Amniotic stem cell (primary cell): ENCODE measurements at places on chromosomes 2 and 18.

GRCh38 chr2:104434966-104435365 is 418.9 kb upstream of the POU3F3 start:
- DNase-seq, result no peak

DNA sequence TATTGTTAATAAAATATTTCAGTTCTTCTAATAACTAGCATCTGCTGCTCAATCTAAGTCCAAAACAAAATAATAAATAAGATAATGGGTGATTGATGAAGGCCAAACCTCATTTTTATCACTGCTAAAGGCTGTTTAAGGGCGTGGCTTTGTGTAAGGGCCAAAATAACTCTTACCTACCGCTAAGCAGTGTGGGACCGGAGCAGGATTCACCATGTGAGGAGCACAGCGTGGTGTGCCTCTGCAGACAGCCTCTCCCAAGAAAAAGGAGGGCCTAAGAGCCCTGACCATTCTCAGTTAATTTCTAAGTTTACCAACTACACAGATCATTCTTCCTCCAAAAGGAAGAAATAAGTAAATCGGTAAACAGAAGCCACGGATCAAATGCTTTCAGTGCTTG is 353.7 kb downstream of the ARL6IP6 start:
- DNase-seq, result no peak

GRCh38 chr18:28163201-28163775 is 13.6 kb downstream of the CDH2 start:
- no peak for DNase-seq

- DNase-seq, result no peak
Observed at GRCh38 chr2:171512683-171513195, 9.5 kb upstream of the CYBRD1 start.

- DNase-seq, result no peak
Observed at GRCh38 chr2:213733893-213734292, 449.6 kb downstream of the SPAG16 start.

- no peak for DNase-seq
Observed at GRCh38 chr2:198008230-198008629, 203.8 kb downstream of the PLCL1 start.

- DNase-seq, result no peak
Observed at GRCh38 chr2:127332335-127332734, 38.4 kb upstream of the ERCC3 start.

DNA sequence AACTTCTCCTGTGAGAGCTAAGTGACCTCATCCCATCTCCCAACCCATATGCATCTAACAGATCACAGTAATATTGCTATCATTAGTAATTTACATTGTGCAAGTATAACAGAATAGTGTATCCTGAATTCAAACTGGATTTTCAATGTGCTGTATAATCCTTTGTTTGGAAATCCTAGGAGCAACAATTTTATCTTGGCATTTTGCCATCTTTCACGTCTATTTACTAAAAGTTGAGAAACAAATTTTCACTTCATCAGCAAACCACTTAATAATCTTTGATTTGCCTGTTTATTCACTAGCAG is 3.8 kb downstream of the HNRNPLL start:
- DNase-seq, result no peak

GRCh38 chr2:228675646-228676045 is 494.2 kb upstream of the SPHKAP start:
- DNase-seq, result no peak

GRCh38 chr2:127810619-127811396 is at the start of gene WDR33:
Gene WDR33 (minus strand): TSS chr2:127811171. CDS start chr2:127770981, 40,190 bp downstream.
- DNase-seq, result peak; percentile 68

- no peak for DNase-seq
Observed at GRCh38 chr2:85275984-85276540, 51.7 kb downstream of the TGOLN2 start.

GRCh38 chr18:72848503-72849237 is 19.1 kb downstream of the NETO1 start:
- no peak for DNase-seq

- no peak for DNase-seq
Observed at GRCh38 chr2:65175894-65176530, 46.1 kb upstream of the RAB1A start.

DNA sequence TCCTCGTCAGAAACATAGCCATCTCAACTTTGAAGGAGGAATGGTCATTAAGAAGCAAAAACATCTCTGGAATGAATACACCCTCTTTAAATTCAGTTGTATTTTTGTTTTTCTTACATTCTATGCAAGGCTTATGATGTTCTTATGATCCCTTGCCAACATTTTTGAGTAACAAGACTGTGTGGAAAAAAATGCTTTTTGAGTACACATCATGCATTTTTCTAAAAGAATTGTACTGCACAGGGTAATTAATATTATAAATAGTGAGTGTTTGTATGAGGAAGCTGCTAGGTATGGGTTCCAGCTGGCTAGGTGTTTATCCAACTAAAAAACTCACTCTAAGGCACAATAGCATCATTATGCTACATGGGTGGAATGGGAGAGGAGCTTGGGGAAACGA is 59.0 kb upstream of the SPATS2L start:
- DNase-seq, result no peak

- DNase-seq, result no peak
Observed at GRCh38 chr2:35785564-35785963, 570.0 kb upstream of the CRIM1 start.

GRCh38 chr2:71277536-71278103 is 50.7 kb upstream of the PAIP2B start:
- DNase-seq, result peak; percentile 6

DNA sequence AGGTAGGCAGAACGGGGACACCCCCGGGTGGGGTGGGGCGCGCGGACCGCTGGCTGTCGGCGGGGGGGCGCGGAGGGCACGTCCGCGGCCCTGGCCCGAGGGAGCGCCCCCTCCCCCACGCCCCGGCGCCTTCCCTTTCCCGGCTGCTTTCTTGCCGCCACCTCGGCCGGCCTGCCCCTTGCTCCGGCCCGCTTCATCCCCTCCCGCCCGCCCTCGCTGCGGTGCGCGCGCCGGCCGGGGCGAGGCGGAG is 443 bp downstream of the VAPA start:
- DNase-seq, result no peak

GRCh38 chr18:73724958-73725357 is 422.7 kb downstream of the FBXO15 start:
- DNase-seq, result no peak

DNA sequence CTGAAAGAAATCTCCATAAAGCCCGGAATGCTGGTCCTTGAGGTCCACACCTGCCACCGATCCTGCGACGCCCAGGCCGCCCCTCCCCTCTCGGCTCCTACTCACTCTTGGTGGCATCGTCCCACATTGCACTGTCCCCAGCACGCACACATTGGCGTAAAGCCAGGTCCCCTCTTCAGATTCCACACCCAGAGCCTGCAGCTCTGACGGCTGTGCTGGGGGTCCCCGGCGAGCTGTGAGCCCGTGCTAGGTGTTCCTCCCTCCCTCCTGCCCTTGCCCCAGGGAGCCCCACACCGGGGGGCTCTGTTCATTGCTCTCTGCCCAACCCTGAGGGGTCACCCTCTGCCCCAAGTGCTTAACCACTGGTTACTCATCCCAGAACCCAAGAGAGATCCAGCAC is 8.5 kb downstream of the TPO start:
- DNase-seq, result no peak

GRCh38 chr2:9764153-9764778 is 79.0 kb upstream of the TAF1B start:
- DNase-seq, result no peak

DNA sequence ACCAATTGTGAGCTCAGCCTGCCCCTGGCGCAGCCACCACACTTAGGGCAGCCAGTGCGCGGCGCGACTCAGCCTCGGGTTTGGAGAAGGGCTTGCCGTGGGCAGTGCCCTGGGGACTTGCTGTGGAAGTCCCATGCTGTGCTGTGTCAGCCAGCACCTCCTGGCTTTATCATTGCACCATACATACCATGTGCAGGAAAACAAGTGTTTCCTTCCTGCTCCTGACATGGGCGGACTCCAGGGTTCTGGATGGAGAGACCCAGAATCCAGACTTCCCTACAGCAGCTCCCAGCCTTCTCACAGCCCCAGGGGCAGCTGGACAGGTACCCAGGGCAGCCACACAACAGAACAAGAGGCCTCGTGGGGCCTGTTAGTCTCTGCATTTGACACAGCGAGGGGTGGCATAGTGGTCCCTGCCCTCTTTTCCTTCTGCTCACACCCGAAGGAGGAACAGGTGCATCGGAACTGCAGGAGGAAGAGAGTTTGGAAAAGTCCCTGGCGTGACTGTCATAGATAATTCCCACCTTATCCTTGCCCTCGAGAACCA is 54.2 kb downstream of the SDC1 start:
- DNase-seq, result no peak
